ENCODE measurements at places on chromosomes 12 and 14.

- no peak for DNase-seq
Measured at GRCh38 chr12:76400136-76400535, 51.9 kb upstream of the BBS10 start.

- no peak for DNase-seq
Measured at GRCh38 chr14:29941401-29941800, 13.8 kb upstream of the PRKD1 start.

DNA sequence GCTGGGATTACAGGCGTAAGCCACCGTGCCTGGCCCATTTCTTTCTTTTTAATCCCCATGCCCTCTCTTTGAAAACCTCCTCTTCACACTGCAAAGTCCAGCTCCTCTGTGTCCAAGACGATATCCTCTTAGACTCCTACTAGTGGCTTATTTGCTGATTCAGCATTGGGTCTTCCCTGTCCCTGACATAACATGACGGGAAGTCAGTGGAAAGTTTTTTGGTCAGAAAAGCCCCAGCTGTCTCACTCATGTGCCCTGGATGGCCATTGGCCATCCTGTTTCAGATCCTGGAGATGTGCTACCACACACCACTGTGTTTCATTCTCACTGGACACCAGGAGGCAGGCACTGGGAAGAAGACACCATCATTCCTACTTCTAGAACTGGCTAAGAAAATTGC lies 102.6 kb upstream of the MED13L start:
- no peak for DNase-seq

- DNase-seq: no peak
Measured at GRCh38 chr12:51683763-51684357, 92.8 kb downstream of the SCN8A start.

DNA sequence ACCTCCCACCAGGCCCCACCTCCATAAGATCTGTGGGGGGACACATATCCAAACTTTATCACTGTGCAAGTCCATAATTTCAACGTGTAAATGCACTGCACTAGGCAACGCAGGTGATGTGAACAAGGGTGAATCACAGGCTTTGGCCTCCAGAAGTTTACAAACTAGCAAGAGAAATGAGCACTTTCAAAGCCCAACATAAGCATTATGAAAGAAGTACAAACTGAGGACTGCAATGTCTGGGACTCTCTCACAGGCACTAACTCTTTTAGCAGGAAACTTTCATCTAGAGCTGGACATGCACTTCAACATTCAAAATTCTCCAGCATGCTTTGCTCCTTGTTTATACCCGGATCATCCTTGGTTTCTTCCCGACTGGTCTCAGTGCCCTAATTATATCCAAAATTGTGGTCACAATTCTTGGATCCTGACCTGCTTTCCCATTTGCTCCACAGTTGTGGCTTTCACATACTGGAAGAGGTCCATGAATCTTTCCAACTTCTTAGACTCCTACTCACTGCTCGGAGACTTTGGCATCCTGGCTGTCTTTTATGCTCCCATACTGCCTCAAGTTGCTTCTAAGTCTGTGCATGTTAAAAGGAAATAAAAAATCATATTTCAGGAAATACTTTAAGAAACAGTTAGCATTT lies 44.9 kb upstream of the STRAP start:
- DNase-seq: no peak

GRCh38 chr12:130608132-130608531 lies 108.0 kb downstream of the RIMBP2 start:
- no peak for DNase-seq

DNA sequence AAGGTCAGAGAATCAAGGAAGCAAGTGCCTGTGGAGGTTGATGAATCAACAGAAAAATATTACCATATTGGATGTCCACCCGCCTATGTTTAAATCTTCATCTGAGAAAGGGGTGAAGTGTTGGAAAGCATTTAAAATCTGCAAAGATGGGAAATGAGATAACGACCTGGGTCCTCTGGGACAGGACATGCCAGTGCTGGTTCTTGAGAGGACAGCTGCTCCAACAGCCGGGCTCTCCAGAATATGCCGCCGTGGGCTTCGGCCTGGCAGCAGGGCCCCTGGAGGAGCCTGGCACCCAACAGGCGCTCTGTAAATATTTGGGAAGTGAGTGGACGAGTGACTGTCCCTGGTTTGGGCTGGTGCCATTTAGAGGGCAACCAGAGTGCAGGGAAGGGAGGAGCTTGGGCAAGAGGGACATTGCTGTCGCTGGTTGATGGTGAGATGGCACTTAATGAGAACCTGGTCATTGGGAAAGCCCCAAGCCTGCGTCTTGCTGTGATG lies 129.9 kb downstream of the KCNA5 start:
- no peak for DNase-seq

DNA sequence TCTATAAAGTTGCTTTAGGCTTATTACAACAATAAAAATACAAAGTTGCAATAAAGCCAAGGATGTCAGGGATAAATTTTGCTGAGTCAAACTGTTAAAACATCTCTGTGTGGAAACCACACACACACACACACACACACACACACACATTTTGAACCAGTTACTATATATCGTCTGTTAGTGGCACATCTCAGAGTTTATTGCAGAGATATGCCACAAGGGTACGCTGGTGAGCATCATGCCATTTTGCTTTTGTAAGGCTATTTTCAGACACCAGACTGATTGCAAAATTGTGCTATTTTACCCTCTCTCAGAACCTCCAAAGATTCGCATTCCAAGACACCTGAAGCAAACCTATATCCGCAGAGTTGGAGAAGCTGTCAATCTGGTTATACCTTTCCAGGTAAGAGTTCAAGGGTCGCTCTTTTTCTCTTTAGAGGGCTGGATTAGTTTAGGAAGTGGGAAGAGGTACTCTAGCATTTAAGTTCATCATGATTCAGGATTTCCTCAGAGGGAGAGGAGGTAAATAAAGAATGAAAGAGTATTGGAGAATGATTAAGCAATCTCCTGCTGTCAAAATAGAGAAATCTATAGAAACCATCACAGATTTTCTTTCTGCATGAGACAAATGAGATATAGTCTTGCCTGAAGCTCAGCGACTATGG lies 27.3 kb upstream of the CHPT1 start:
- no peak for DNase-seq

All from activated T-helper 1 cell treated with anti-CD3 and anti-CD28 coated beads, Interleukin-2, amount 50 U/mL, for 16 hours (primary cell).